CD4-positive, alpha-beta T cell treated with Interferon alpha-2 for 1 hour (primary cell): ENCODE measurements at places on chromosomes 1 and 21.
A peak's percentile ranks its signal among the peaks of the same experiment; 100 is the strongest.

GRCh38 chr1:36007741-36008140 lies 76.2 kb upstream of the TEKT2 start:
- DNase-seq = no peak

DNA sequence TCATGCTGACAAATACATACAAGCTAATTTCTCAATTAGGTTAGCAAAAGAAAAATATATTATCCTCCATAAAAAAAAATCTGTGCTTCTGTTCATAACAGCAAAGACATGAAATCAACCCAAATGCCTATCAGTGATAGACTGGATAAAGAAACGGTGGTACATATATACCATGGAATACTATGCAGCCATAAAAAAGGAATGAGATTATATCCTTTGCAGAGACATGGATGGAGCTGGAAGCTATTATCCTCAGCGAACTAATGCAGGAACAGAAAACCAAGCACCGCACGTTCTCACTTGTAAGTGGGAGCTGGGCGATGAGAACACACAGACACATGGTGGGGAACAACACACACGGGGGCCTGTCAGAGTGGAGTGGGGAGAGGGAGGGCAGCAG lies 84.0 kb upstream of the PALMD start:
- DNase-seq = no peak

DNA sequence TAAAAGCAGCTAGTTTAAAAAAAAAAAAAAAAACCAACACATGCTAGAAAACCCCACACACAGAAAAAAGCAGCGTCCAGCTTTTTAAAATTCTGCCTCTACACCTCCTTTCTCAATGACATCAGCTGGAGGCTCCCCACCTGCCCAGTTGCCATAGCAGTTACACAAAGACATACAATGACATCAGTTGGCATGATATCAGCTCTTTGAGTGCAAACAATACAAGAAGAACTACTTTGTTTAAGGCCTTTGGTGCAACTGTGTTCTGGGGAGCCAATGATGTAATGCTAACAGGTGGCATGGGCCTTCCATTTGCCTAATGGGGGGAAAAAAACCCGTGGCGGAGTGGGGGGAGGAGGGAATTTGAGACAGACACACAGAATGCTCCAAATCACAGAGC lies 32.9 kb downstream of the DUSP10 start:
- peak; percentile 82 for DNase-seq

DNA sequence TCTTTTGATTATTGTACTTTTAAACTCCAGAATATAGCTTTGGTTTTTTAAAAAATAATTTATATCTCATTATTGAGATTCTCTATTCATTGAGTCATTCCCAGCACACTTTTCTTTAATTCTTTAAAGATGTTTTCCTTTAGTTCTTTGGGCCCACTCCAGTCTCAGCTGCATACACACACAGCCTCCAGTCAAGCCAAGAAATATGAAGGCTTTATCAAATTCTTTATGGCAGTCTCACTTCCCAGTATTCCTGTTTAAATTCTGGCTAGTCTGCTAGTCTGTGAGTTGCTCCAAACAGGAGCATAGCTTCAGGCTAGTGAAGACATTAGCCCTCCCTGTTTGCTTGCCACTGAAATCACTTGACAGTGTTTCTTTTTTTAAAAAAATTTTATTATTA lies 61.2 kb downstream of the CRP start:
- DNase-seq = no peak

DNA sequence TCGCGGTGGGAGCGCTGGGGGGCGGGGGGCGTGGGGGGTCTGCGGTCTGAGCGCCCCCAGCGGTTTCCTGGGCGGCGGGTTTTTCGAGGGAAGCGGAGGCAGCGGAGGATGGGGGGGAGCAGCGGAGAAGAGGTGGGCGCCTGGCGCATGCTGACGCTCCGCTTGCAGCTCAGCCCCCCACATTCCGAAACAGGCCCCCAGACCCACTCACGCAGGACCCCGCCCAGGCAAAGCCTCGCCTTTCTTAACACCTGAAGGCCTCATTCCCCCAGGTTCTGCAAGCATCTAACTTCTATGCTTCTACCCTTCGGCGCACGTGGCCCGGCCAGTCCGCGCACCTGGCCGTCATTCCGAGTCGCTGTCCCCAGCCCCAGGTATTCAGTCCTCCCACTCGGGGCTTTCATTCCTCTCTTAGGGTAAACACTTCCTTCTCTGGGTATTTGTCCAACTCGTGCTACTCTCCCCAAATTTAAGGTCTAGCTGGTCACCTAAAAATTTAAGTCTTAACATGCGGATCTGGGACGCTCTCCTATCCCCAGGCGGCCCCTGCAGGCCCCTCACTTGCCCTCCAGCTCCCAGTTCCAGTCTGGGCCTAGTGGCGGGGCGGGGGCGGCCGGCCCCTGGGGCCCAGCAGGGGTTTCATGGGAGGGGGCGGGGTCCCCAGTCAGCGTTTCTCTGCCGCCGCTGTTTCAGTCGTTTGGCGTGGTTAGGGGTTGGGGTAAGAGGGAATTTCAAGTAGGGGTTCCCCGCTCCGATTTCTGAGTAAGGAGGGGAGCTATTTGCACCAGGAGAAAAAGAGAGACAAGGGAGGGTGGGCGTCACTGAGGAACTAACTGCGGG lies 2.8 kb upstream of the ZBTB7B start:
- DNase-seq = peak; percentile 57

GRCh38 chr1:183778045-183778444 lies 26.9 kb upstream of the RGL1 start:
- DNase-seq = no peak

DNA sequence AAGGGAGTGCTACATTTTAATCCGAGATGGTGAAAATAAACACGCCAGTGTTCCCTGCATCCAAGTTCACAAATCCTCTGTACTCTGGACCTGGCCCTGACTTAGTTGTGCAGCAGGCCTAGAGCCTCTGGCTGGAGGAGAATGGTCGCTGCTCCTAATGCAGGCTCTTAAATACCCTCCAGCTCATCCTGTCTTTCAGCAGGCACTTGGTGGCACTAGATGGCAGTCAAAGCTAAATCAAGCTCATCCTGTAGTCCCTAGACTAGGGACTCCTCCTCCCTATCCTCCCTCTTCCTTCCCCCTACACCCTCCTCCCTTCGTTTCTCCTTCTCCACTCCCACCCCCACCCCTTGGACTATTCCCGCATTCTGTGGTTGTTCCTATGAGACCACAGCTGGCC lies 41.6 kb upstream of the MTR start:
- DNase-seq = no peak

DNA sequence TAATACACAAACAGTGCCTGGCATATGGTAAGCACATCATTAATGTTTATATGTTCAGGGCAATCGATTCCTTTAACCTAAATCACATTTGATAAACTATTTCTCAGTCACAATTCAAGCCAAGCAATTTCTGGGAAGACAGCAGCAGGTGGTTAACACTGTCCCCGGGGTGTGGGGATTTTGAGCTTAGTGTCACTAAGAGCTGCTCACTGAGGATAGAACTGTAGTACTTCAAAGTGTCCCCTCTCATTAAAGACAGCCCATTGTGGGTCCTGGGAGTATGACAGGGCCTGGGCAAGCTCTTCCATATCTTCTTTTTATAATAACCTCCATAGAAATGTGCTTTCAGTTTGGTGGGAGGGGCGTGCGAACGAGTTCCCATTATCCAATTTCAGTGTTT lies 8.4 kb upstream of the GALNT2 start:
- DNase-seq = no peak

- DNase-seq = no peak
Measured at GRCh38 chr1:21910558-21911204, 26.4 kb downstream of the HSPG2 start.

GRCh38 chr1:109649491-109649914 lies 6.4 kb upstream of the GSTM4 start:
- DNase-seq = no peak

DNA sequence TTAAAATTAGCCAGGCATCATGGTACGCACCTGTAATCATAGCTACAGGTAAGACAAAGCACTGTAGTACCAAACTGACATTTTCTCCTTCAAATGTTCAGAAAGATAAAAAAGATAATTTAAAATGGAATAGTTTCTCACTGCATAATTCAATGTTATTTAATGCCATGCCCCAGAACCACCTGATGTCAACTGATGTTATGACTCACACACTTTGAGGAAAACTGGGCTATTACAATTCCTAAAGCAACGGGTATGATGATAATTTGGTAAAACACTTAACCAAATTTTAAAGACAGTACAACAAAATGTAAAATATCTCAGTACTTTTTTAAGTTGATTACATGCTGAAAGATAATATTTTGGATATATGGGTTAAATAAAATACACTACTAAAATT lies 22.9 kb upstream of the PLEKHO1 start:
- DNase-seq = no peak

DNA sequence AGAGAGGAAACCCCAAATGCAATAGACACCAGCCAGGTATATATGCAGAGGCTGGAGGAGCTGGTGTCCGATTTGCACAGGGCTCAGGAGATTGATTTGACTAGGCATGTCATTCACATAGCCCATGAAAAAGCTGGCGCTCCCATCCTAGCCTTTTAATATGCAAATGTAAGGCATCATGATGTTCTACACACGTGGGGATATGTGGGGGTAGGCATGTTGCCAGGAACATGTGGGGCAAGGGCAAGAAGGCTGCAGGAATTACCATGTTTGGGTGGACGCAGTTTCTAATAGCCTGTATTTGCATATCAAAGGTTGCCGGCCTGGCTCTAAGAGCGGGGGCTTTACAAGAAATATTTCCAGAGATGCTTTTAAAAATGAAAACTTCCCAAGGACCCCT lies 11.7 kb upstream of the SH3GLB1 start:
- no peak for DNase-seq

GRCh38 chr1:180615493-180616290 lies 16.1 kb upstream of the XPR1 start:
- no peak for DNase-seq

DNA sequence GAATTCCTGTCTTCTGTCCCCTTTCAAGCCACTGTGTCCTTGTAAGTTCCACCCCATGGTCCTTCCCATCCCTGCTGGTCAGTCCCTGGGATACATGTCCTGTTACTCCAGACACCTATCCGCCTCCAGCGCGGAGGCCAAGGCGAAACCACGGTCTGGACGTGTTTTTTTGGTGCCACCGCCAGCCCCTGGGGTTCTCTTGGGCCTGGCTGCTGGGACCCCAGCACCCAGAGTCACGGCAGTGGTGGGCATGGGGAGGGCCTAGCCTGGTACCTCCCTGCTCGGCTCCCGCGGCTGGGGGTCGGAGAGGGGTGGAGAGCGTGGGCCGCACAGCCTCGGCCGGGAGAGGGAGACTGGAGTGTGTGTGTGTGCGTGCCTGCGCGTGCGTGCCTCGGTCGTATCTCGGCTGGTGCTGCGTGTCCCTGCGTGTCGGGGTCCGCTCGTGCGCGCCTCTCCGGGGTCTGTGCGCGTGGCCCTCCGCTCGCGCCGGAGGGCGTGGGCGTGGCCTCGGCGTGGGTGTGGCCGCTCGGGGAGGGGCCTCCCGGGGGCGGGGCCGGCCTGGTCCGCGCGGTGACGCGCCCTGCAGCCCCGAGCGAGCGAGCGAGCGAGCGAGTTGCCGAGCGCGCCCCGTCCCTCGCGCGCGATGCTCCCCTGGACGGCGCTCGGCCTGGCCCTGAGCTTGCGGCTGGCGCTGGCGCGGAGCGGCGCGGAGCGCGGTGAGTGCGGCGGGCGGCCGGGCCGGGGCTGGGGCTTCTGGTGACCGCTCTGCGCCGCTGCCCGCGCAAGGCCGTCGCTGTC lies at the start of gene VWA1:
Gene VWA1, plus strand, starts transcription at position 585 of the 798 bp plus-strand sequence. Its CDS starts 59 bp downstream, at position 644.
- DNase-seq = peak; percentile 66

DNA sequence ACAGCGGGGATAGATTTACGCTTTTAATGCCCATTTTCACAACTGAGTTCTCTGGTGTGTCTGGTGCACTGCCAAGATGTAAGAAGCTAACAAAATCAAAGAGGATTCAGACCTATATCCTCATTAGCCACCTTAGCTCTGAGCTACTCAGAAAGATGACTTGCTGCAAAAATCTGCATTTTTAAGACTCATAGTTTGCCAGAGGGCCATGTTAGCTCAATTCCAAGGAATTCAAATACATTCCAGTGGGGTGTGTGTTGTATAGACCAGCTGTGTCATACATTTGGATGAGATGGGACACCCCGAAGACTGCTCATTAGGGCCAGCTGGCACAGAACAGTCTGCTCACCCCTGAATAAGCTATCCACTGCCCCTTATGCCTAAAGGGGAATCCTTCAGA lies 8.9 kb downstream of the DENND2D start:
- no peak for DNase-seq

- DNase-seq = no peak
Measured at GRCh38 chr1:79646880-79647279, 640.4 kb upstream of the ADGRL4 start.

- DNase-seq = no peak
Measured at GRCh38 chr1:51410568-51411460, 80.5 kb upstream of the TTC39A start.

DNA sequence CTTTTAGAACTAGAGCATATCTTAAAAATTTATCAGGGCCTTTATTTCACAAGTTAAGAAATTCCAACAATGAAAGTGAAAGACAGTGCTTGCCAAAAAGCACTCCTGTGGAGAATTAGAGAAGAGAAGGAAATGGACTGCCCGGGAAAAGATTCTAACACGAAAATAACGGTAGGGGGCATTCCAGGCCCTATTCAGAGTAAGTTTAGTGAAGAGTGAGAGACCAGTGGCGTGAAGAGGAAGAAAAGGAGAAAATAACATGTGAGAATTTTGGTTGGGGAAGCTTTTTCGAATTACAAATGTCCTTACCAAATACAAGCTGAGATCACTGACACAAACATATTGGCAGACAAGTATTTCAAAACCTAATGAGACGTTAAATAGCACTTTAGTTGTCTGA lies 38.4 kb upstream of the RBM34 start:
- no peak for DNase-seq

GRCh38 chr1:55654750-55655149 lies 439.6 kb upstream of the USP24 start:
- no peak for DNase-seq

GRCh38 chr1:58592522-58593134 lies 15.6 kb upstream of the TACSTD2 start:
- no peak for DNase-seq

GRCh38 chr1:236550961-236551851 lies 27.4 kb downstream of the LGALS8 start:
- no peak for DNase-seq
